ENCODE measurements at places on chromosomes 3 and 15.

DNA sequence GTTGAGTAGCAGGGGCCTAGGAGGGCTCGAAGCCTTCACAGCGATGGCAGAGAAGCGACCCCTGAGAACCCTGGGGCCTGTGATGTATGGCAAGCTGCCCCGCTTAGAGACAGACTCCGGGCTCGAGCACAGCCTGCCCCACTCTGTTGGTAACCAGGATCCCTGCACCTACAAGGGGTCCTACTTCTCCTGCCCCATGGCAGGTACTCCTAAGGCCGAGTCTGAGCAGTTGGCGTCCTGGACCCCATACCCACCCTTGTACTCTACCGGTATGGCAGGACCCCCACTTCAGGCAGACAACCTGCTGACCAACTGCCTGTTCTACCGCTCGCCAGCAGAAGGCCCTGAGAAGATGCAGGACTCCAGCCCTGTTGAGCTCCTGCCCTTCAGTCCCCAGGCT lies 4.3 kb downstream of the C15orf39 start:
- no peak for DNase-seq

GRCh38 chr3:126508564-126508964 lies 9.0 kb downstream of the UROC1 start:
- no peak for DNase-seq

DNA sequence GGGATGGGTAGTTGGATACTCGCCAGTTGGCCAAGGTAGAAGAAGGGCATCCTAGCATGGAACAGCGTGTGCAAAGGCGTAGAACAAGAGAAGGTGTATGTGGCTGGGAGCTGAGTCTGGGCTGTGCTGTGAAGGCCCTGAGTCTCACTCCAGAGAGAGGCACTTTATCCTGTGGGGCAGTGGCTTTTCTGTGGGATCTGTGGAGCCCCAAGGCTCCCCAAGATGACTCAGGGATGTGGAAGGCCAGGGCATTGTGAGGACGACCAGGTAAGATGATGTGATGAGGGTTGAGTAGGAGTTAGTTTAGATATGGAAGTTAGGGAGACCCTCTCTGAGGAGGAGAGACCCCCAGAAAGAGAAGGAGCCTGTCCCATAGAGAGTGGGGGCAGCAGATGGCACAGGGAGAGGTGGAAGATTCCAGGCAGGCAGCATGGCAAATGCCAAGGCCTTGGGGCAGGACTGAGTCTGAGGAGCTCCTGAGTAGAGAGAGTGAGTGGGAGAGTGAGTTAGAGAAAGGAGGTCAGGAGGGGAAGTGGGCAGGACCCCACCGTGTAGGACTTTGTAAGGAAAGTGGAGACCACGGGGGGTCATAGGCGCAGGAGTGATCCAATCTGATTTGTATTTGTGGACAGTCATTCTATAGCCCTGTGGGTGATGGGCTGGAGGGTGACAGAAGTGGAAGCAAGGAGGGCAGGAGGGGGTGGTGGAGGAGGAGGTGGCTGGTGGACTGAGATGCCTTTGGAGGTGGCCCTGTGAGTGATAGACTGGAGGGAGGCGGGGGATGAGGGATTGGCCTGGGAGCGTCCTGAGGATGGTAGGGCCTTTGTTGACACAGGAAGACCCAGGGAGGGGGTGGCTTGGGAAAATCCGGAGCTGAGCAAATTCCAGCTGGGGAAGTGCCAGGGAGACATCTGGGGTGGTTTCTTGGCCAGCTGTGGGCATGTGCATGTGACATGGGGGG lies 50.3 kb downstream of the FBLN2 start:
- DNase-seq = no peak

DNA sequence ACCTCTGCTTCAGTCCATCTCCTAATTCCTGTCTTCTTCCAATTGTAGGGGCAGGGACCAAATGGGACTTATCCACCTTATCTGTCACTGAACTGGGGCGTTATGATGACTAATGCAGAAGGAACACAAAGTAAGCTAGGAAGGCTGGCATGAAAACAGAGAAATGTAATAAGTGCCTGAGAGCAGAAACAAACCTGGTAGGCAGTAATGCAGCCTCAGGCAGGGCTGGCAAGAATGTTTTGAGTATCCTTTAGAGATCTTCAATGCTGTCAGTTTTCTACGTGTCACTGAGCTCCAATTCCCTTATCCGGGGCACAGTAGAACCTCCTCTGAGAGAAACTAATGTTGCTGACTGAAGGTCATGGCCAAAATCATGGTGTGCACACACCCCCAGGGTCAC lies 246.2 kb upstream of the TBL1XR1 start:
- DNase-seq = no peak

DNA sequence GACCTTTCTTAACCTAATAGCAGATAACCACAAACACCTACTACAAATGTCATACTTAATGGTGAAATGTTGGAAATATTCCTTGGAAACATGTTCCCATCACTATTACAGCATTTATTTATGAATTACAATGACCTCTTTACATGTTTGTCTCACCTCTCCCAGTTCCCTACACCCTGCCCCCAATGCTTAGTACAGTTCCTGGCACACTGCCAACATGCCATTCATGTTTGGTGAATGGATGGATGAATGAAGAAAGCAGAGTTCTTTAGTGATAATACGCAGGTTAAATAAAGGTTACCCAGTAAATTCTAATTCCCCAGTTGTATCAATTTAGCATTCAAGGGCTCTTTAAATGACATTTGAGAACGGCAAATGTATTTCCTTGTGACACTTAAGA lies 259.9 kb upstream of the ATP11B start:
- no peak for DNase-seq

DNA sequence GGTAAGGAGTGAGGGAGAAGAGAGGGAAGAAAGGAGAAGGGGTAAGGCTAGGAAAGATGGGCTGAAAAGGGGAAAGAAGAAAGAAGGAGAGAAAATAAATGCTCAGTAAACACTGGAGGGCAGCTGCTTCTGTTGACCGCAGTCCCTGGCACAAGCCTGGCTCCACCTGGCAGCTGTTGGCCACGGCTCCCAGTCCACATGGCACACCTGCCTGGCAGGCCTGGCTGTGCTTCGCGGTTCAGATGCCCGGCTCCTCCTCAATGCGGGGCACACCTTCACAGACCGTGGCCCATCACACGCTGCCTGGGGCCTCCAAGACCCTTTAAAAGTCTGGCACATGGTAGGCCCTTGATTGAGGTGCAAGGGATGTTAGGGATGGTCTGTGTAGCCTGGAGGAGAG lies 516.8 kb upstream of the PROK2 start:
- no peak for DNase-seq

- DNase-seq = no peak
Observed at GRCh38 chr15:77144026-77144425, 73.1 kb upstream of the TSPAN3 start.

DNA sequence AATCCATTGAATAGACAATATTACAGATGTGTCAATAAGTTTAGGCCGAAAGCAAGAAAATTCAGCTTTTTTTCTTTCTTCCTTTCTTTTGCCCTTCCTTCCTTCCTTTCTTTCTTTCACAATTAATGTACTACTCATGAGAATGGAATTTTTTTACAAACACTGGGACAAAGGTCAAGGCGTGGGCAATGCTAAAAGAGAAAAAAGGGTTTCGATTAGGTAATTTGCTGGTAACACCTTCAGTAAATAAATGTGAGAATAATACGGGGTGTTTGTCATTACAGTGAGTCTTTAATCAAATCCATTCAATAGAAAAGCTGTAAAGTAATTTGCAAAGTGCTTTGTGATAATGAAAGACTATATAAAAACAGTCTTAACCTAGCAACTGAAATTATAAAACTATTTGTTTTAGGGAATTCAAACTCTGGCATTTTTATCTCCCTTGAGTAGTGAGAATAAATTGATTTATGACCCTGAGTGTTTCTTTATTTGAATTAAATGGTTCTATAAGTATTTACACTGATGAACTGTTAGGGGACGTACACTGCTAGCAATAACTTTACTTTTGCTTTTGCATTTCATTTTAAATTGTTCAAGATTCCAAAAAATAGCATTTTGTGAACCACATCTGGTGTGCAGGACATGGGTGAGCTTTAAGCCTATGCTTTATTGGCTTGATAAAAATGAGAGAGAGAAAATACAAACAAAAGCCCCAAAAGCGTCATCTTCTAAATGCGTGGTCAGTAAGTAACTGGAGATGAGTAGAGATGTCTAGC lies 104.2 kb upstream of the THRB start:
- DNase-seq = no peak

DNA sequence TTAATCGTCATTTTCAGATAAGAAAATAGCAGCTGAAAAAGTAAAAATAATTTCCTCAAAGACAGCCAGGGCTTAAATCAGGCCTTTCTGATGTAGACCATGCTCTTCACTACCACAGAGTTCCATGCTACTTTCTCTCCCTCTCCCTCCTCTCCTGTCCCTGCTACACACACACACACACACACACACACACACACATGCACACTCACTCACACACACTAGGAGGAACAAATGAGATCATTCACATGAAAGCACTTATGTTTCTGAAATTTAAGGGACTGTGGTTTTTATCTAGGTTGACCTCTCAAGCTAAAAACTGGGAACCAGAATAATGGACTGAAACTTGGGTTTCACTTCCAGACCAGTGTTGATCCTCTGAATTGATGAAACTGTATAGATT lies 4.1 kb upstream of the PSMA4 start:
- no peak for DNase-seq

GRCh38 chr3:157754451-157754850 lies 251.2 kb upstream of the VEPH1 start:
- no peak for DNase-seq

GRCh38 chr3:34925851-34926250 lies 713.5 kb upstream of the ARPP21 start:
- no peak for DNase-seq

GRCh38 chr3:12982619-12983101 lies 90.6 kb downstream of the IQSEC1 start:
- DNase-seq = no peak

DNA sequence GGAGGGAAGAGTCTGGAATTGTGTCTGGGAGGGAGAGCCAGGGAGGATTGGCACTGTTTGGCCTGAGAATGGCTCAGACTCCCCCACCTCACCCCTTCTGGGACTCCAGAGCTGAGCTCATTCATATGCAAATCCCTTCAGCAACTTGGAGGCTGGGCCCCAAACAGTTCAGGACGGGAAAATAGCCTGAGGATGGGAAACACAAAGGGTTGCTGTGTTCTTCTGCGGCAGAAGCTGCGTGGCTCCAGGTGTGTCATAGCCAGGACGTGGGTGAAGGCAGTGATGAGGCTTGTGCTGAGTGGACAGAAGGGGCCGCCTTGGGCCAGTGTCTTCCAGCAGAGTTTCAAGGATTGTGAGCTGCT lies 16.6 kb downstream of the MASP1 start:
- no peak for DNase-seq

GRCh38 chr3:46883054-46883829 lies 5.7 kb downstream of the PTH1R start:
- DNase-seq = no peak

GRCh38 chr3:162165346-162165745 lies 668.7 kb downstream of the OTOL1 start:
- no peak for DNase-seq

DNA sequence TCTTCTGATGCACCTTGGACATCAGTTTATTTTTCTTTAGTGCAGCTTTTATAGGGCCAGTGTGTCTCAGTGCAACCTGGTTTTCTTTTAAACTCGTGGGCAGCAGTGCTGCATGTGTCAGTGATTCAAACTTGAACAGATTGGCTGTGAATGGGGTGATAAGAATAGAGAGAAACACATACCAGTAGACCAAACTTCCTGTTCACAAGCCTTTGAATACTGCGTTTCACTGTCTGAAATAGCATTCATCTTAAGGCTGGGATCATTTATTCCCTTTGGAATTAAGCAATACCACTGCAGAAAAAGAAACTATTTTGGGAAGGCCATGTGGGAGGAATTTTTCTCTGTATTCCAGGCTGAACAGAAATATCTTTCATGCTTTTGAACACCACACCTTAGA lies 51.7 kb downstream of the PHLDB2 start:
- DNase-seq = no peak

DNA sequence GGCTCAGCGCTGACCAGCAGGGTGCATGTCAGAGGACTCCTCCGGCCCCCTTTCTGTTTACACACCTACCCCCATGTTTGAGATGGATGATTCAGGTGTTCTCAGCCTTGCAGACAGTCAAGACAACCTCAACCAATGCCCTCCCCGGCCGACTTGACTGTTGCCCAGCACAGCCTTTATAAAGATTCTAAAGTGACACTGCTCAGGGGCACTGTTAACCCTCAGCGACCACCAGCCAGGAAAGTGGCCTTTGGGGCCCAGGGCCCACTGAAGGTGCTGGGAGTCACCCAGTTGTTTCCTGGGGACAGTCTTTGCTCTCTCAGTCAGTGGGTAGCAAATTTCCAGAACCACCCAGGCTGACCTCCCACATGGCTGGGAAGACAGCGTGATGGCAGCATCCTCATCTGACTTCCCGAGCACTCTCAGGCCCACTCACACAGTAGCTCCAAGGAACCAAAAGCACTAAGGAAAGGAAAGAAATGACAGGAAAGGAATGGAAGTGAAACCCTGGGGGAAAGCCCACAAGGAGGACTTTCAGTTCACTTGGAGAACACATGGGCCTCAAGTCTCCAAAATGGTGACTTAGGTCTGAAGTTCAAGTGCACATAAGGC lies 128.4 kb downstream of the ASB7 start:
- DNase-seq = no peak

- no peak for DNase-seq
Observed at GRCh38 chr3:169822983-169823382, 10.3 kb upstream of the LRRC34 start.

- no peak for DNase-seq
Observed at GRCh38 chr15:50049871-50050270, 69.2 kb downstream of the ATP8B4 start.

GRCh38 chr3:127085576-127085975 lies 102.7 kb downstream of the PLXNA1 start:
- DNase-seq = no peak
